ENCODE measurements at places on chromosomes 5 and 9. TPM values are rescaled to one million over a fixed set of nuclear protein-coding genes. Genes with fewer than 3 reads are reported as not detected.

PIP5KL1 gene
- total RNA-seq: 3.9 TPM

SNAPC4 gene
- 7.2 TPM for total RNA-seq

SLC9A3 gene
- 1.1 TPM for total RNA-seq

HDHD3 gene
- total RNA-seq: 19.3 TPM

ADAMTS19 gene
- total RNA-seq: not detected

PLEKHG4B gene
- total RNA-seq: under 0.01 TPM

MIGA2 gene
- 16.2 TPM for total RNA-seq

GABBR2 gene
- total RNA-seq: 0.11 TPM

LRRC8A gene
- total RNA-seq: 26.7 TPM

SV2C gene
- total RNA-seq: not detected

MEIKIN gene
- not detected for total RNA-seq

C5orf52 gene
- total RNA-seq: not detected

TOR4A gene
- 8.6 TPM for total RNA-seq

PLPP1 gene
- total RNA-seq: 179 TPM

ALDH7A1 gene
- total RNA-seq: 44.4 TPM

HTR4 gene
- 0.11 TPM for total RNA-seq

SLC44A1 gene
- total RNA-seq: 39.6 TPM

TBC1D2 gene
- total RNA-seq: 111 TPM

ADAMTS6 gene
- total RNA-seq: 165 TPM

EQTN gene
- total RNA-seq: not detected

MCC gene
- 43.6 TPM for total RNA-seq

ATP10B gene
- not detected for total RNA-seq

PHF24 gene
- total RNA-seq: 0.11 TPM

FSTL4 gene
- not detected for total RNA-seq

DNAH5 gene
- total RNA-seq: 1.2 TPM

CCIN gene
- 0.32 TPM for total RNA-seq

TMEM215 gene
- total RNA-seq: not detected

HSD17B3 gene
- total RNA-seq: not detected

SUSD3 gene
- 7.2 TPM for total RNA-seq

SPAAR gene
- 0.26 TPM for total RNA-seq

All from articular chondrocyte of knee joint (primary cell).